ENCODE measurements at places on chromosomes 7 and 10. TPM values are rescaled to one million over a fixed set of nuclear protein-coding genes. Genes with fewer than 3 reads are reported as not detected.

GRCh38 chr7:155282671-155283070 lies 15.0 kb upstream of the INSIG1 start:
- DNase-seq = peak; percentile 37

Gene KLF14
- not detected for polyA plus RNA-seq

DNA sequence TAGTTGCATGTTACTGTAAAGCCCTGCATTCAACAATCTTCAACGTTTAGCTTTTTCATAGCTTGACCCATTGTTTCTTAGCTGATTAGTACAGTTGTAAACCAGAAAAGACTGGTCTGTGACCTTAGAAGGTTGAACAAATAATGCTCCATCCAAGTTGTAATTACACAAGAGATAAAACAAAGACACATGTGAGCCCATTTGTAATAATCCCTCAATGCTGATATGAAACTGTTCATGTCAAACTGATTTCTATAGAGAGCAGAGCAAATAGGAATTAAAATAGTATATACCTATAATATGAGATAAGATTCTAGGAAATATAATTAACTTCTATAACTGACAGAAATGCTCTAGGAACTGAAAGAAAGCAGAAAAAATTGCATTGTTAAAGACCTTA lies 94.7 kb upstream of the SLC25A13 start:
- DNase-seq = no peak

DNA sequence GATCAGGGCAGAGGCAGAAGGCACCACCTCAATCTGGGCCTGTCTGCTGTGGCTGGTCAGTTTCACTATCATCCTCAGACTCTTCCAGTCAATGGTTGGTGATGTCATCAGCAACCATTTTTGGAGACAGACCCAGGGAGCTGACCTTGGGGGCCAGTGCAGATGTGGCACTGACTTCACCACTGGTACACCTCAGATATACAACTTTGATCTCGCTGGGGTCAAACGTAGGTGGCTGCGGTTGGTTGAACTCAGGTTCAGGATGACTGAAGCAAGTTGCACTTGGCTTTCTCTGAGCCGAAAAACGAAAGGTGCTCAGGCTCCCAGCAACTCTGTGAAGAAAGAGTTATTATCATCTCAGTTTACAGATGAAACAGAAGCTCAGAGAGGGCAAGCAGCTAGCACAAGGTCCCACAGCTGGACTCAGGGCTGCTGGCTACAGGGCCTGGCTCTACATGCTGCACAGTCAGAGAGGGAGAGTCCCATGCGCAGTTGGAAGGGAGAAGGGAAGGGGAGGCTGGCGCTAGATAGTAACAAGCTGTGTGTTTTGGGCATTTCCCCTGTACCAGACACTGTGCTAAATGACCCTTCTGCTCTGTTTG lies 27.2 kb downstream of the ANKRD16 start:
- DNase-seq = no peak

GRCh38 chr7:77587272-77587671 lies 50.2 kb downstream of the PTPN12 start:
- no peak for DNase-seq

- no peak for DNase-seq
Observed at GRCh38 chr10:25465582-25466372, 291.0 kb downstream of the GPR158 start.

- DNase-seq = no peak
Observed at GRCh38 chr10:31219306-31219705, 99.7 kb upstream of the ZEB1 start.

DNA sequence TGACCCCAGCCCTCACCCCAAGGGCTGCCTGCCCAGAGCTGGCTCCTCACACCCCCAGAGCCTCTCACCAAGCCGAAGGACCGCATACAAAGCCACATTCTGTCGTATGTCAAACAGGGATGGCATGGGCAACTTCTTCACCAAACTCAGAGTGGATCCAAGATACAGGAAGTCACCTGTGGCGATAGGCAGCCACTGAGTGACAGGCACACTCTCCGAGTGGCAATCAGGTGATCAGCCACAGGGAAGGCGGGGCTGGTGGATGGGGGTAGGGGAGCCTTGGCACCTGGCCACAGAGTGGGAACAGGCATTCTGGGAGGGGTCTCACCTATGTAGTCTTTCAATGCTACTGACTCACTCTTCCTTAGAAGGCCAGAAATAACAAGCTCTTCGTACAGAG lies 7.1 kb upstream of the ASB10 start:
- DNase-seq = no peak

DNA sequence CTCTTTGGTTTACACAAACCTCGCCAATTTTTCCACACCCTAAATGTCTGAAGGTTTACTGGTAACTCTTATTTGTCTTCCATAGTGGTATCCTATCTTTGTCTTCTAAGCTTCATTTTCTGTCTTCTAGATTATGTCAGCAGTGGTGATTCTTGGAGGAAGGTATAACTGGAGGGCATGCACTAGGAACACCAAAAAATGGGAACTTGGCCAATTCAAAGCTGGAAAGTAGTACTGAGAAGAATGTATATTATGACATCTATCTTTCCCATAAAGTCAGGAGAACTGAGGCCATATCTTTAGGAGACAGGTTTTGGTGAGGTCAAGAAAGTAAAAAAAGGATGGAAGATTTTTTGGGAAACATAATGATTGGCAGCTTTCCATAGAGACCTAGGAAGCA lies 113.3 kb downstream of the CPEB3 start:
- no peak for DNase-seq

DNA sequence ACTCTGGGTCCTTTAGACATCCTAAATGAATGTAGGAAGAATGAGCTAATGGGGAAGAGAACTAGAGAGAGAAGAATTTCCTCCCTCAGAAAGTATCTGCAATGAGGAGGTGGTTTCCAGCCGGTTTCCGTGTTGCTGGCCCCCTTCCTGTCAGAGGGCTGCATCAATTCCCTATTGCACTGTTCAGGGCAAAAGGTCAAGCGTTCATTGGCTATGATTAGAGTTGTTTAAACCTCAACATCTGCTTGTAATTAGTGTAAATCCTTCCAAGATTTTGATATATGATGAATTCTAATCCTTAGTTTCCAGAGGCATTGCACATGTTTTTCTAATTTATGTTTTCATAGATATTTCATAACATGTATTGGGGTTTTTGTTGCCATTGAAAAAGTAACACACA lies 107.3 kb upstream of the SGCE start:
- DNase-seq = no peak

DNA sequence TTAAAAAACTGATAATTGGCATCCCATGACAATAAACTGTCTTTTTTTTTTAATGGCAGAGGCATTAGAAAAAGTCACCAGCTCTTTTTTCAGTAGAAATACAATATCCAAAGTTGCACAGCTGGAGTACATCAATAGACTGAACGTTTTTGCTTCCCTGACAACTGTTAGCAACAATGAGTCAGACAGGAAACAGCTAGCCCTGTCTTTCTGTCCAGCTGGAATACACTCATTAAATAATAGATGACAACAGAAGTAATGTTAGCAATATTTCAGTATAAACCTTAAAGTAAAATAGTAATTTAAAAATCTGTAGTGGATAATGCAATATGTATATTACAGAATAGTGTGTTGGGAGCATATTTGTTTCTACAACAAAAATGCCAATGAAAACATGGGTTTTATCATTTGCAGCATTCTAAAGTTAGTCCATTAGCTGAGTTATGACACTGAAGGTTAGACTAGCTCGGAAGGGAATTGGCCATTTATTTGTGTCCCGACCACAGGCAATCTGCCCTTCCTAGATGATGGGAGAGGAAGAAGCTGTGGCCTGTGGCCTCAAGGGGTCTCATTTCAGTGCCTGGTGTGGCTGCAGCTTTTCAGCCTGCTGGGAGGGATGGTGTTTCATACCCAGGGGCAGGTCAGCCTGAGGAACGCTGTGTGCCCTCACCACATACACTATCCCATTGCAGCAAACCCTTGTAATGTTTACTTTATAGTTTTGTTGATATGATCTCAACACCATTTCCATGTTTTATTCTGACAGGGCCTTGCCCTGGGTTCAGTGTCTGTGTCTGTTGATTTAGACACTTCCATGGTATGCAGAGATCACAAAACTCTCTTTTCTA lies 173.3 kb downstream of the SLC16A9 start:
- DNase-seq = peak; percentile 41

- DNase-seq = no peak
Observed at GRCh38 chr7:42137431-42137830, 99.6 kb downstream of the GLI3 start.

DNA sequence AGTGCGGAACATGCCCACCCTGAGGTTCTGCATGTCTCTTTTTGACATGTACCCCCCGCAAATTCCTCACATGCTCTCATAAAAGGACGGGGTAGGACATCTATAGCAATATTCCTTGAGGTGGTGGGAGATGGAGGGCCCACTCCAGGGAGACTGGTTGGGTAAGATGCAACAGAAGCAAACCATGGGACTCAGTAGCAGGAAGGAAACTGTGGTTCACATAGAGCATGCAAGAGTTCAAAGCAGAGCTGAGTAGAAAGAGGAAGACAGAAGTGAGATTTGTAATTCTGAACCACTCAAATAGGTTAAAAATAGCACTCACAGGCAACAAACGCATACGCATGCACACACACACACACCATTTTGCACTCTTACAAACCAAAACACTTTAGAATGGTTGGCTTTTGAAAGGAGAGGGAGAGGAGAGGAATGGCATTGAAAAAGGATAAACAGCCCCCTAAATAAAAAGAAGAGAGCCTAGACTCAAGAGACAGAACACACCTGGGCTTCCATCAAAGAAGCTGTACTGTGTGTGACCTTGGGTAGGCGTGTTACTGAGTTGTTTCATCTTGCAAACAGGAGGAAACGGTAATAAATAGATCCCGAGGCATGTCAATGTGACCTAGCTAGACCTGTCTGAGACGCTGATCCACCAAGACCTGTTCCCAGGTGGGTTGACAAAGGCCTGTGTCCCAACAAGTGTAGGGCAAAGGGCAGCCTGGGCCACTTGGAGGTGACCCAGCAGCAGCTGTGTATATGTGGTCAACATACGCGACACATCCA lies 77.6 kb upstream of the LRRC4 start:
- DNase-seq = no peak

Gene EPHB6
- 1.6 TPM for polyA plus RNA-seq

DNA sequence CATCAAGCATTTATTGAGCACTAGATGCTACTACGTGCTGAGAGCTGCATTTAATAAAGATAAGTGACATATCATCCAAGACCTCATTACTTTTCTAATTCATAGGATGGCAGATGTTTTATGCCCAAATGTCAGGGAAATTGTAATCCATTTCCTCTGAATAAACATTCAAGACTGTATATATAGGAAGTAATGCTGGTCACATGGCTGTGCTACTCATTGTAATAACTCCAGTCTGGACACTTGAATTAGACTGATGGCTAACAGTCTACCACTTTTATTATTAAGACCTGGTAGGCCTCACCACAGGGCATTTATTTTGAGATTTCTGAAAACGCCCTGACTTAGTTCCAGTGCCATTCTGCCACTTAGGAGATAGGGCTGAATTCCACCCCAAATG lies 36.6 kb downstream of the PIK3AP1 start:
- DNase-seq = no peak

DNA sequence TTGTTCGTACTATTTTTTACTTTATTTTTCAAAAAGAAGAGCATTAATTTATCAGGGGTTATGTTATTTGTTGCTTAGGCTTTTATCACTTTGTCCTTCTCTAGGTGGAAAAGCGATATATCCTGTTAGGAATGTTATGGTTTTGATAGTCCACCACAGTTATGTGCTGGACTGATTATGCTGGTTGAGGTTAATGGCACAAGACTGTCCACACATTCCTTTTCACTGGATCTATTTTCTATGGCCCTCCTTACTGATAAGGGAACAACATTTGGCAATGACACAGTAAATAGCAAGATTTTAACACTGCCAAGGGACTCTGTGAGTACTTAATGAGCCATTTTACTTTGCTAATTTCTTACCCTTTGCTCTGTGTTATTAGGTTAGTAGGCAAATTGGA lies 1212.3 kb downstream of the NXPH1 start:
- no peak for DNase-seq

Gene DLX6
- polyA plus RNA-seq = not detected

GRCh38 chr10:22712956-22713852 lies 1.2 kb downstream of the PIP4K2A start:
- peak; percentile 69 for DNase-seq

DNA sequence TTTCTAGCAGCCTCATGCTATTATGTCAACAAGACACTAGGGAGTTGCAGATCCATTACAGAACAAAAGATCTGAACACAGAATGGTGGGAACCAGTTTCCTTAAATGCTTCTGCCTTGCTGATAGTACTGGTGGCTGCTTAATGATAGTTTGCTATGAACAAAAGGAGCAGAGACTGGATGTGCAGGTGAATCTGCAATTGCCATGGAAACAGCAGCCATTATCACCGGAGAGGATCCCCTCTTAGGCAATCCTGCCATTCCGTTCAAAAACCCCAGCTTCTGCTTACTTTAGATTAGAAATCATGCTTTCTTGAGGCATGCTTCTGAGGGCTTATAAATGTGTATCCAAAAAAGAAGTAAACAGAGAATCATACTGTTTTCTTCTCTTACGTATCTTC lies 80.0 kb upstream of the PRKAR2B start:
- no peak for DNase-seq

GRCh38 chr10:14751014-14751896 lies 23.4 kb downstream of the FAM107B start:
- peak; percentile 82 for DNase-seq

Gene CYP3A4
- polyA plus RNA-seq = 0.03 TPM

GRCh38 chr10:43371418-43371817 lies at the start of gene FXYD4:
FXYD4 (plus strand) TSS chr10:43371636; CDS start chr10:43373747, 2,111 bp downstream.
- no peak for DNase-seq

Gene GIMAP2
- 2.3 TPM for polyA plus RNA-seq

Gene RELN
- polyA plus RNA-seq = 1.7 TPM

GRCh38 chr7:23418046-23418445 lies 52.2 kb downstream of the IGF2BP3 start:
- no peak for DNase-seq

Gene PNLIPRP3
- polyA plus RNA-seq = not detected

DNA sequence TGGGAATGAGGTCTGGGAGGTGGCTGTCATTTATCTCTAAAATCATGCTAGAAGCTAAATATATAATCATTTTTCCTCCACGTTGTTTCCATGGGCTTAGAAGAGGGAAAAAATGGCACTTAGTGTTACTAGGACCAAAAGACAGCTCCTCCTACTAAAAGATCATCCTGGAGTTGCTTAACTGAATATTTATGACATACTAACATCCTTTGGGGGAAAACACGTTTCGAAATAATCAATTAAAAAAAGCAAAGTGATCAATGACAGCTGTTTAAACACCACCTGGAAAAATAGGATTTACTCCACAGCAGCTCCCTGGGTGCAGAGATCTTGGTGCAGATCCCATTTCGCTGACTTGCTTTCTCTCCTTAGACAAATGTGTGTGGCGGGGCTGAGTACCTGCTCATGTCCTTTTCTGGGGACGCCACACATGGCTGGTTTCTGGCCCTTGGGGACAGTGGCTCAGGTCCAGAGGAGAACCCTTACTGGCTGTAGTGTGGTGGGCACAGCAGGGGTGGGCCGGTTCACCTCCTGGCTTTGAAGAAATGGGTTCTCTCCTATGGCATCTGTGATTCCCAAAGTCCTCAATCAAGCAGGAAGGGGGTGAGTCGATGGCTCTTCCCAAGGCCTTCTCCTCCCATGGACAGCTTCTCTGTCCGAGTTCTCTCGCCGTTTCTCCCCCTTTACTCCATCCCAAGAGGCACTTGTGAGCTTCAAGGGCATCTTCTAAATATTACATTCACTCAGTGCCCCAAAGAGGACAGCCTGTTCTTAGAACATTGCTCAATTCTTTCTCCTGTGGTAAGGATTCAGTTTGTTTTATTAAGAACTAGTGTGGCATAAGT lies 156.4 kb upstream of the KLF14 start:
- DNase-seq = no peak
